ENCODE measurements at places on chromosomes 5 and 9. TPM values are rescaled to one million over a fixed set of nuclear protein-coding genes. Genes with fewer than 3 reads are reported as not detected.

CSNK1A1 gene
- total RNA-seq, result 334 TPM

GRCh38 chr5:144332265-144332664 lies 161.6 kb downstream of the KCTD16 start:
- no peak for DNase-seq

GRCh38 chr9:88177371-88177770 lies 39.1 kb upstream of the SPATA31C2 start:
- DNase-seq, result no peak

DNA sequence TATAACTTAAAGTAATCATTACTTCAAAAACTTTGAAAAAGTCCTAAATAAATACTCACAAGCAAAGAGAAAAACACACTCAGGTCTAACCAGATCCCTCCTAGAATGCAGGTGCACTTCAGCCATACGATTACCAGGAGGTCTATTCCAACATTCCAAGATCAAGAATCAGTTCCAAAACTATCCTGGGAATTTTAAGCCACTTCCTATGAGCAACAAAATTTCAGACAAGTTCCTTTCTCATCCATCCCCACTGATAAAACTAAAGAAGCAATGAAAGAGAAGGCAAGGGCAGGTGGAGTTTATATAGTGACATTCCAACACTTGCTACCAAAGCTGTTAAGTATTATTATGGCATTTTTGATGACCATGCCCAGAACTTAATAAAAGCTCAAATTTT lies 29.6 kb downstream of the MLLT3 start:
- peak; percentile 17 for DNase-seq

- DNase-seq, result no peak
Observed at GRCh38 chr5:134398609-134399155, 13.0 kb downstream of the CDKN2AIPNL start.

GRCh38 chr5:58117542-58117941 lies 342.3 kb downstream of the PLK2 start:
- DNase-seq, result no peak

DNA sequence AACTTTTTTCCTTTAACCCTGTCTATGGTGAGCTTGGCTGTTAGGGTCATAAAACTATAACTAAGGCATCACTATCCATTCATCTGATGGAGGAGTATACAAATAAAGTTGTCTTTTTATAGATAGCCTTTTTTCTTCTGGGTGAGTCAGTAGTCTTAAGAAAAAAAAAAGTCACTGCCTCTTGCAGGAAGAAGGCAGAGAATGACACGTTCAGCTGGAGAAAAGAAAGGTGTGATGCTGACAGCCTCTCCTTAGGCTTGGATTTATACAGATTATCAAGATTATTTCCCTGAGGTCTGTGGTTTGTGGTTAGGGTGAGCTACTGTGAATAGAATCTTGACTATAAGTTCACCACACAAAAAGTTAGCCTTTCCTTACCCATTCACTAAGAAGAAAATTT lies 23.0 kb downstream of the EPB41L4B start:
- peak; percentile 83 for DNase-seq

- DNase-seq, result no peak
Observed at GRCh38 chr5:94682814-94683520, 64.5 kb downstream of the SLF1 start.

- DNase-seq, result no peak
Observed at GRCh38 chr5:10743526-10743925, 17.5 kb downstream of the DAP start.

DNA sequence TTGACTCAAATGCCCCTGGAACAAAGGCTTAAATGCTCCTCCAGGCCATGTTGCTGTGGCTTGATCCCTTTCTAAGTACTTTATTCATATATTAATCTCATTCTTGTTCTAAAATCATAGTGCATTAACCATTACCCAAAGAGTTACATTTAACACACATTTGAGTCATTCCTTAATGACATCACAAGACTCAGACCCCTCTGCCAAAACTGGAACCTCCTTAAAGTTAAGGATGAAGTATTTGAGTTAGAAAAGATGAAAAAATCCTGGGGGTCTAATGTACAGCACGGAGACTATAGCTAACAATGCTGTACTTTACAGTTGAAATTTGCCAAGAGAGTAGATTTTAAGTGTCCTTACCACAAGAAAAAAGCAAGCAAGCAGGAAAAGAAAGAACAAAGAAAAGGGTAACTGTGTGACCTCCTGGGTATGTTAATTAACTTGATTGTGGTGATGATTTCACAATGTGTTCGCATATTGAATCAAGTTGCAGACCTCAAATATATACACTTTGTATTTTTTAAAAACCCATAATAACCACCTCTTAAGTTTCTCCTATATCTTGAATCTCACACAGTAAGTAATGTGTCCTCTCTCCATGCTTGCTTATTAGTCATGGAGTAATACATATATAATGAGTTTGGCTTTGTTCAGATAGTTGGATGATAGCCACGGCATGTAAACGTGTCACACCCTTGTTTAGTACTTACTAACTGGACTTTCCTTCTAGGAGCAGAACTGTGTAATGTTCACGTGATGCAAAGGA lies 376.9 kb downstream of the SEMA5A start:
- DNase-seq, result no peak

- no peak for DNase-seq
Observed at GRCh38 chr9:113238202-113238858, 17.0 kb downstream of the SLC31A1 start.

NUDT12 gene
- 8.7 TPM for total RNA-seq

RANBP3L gene
- total RNA-seq, result not detected

- DNase-seq, result no peak
Observed at GRCh38 chr9:136926154-136926704, 18.3 kb downstream of the FBXW5 start.

KLHL3 gene
- total RNA-seq, result 0.80 TPM

- peak; percentile 62 for DNase-seq
Observed at GRCh38 chr5:94901191-94901979, 282.9 kb downstream of the SLF1 start.

- peak; percentile 46 for DNase-seq
Observed at GRCh38 chr9:91659529-91660495, 236.2 kb upstream of the NFIL3 start.

TRIM7 gene
- total RNA-seq, result 6.7 TPM

GRCh38 chr9:35797311-35798109 lies 6.1 kb downstream of the NPR2 start:
- DNase-seq, result no peak

DNA sequence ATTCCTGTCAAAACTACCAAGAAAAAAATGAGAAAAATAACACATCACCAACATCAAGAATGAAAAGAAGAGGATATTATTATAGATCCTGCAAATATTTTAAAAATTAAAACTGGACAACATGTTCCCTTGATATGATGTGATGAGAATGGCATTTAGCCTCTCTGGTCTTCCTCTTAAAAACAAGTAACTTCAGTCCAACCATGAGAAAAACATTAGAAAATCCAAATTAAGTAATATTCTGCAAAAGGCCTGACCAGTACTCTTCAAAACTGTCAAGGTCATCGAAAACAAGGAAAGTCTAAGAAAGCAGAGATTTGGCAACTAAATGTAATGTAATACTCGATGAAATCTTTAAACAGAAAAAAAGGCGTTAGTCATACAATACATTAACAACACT lies 167.1 kb upstream of the SNX2 start:
- DNase-seq, result no peak

GRCh38 chr9:16726718-16727451 lies 143.6 kb downstream of the BNC2 start:
- peak; percentile 78 for DNase-seq

LARP1 gene
- total RNA-seq, result 61.9 TPM

- no peak for DNase-seq
Observed at GRCh38 chr5:173197375-173197891, 37.6 kb downstream of the NKX2-5 start.

DNA sequence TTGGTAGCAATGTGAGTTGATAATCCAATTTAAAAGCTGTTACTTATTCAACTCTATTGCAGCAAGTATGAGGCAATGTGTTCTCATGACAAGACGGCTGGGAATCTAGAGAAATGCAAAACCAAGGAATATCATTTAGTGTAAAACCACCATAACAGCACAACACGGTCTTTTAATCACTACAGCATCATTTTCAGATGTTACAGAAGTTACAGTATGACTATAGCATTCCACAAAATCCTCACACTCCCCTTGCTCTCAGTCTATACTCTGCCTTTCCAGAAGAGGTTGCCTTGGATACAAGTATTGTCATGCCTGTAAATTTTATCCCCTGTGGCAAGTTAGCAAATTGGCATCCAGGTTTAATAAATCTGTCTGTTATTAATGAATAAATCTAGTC lies 28.6 kb upstream of the TAS2R1 start:
- DNase-seq, result no peak

HMCN2 gene
- total RNA-seq, result not detected

DNA sequence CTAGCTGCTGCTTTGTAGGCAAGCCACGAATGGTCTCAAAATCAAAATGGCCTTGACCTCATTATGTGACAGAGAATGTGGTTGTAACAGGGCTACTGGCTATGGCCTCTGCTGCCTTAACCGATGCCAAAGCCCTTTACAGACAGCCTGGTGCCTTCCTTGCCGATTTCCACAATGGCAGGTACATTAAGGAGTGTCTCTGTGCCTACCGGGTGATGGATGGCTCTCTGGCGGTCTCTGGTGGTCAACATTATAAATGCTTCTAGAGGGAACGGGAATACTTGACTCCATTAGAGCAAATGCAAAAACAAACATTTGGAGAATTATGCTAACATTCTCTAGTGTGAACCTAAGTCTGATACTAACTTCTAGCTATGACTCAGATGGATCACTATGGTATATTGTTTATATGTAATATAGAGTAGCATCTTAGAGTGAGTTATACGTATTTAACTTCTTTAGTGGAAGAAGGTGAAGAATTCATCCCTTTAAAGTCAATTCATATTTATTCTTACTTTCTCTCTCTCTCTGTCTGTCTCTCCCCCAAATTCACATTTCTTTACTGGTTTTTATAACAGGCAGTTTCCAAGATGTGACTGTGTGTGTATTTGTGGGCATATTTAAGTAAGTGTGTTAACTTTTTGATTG lies 52.5 kb downstream of the RPS23 start:
- DNase-seq, result peak; percentile 59

COL23A1 gene
- total RNA-seq, result 21.7 TPM

GALNT12 gene
- 5.3 TPM for total RNA-seq

SIT1 gene
- not detected for total RNA-seq

DNA sequence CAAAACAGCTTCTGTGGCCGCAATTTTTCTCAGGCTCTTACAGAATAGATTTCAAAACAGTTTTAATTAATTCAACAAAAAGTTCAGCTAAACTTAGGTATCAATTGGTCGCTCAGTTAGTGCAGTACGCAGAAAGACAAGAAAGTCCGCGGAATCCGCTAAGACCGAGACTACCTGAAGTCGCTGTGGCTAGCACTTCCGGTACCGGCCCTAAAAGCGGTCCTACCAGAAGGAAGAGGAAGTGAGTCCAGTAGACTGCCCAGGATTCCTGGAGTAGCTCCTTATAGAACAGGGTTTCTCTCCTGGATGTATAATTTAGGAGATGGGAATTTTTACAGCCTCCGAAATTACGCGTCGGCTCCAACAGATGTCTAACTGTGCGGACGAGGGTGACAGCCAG lies 16.6 kb upstream of the PCDHB2 start:
- DNase-seq, result no peak

DNA sequence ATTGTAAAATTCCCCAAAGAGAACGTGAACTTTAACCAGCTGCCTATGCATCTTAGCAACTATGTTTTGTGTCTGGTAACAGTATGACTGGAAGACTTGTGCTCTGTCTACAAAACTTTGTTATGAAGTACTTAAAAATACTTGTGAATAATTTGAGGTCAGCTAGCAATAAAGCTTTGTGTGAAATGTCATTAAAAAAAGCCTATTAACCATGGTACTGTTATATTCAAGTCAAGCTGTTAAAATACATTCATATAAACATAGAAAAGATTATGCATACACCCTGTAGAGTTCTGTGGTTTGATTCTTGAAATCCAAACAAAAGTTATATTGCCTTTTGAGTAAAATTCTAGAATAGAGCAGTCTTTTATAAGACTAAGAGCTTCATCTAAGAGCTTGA lies 60.1 kb downstream of the VCAN start:
- no peak for DNase-seq

DNA sequence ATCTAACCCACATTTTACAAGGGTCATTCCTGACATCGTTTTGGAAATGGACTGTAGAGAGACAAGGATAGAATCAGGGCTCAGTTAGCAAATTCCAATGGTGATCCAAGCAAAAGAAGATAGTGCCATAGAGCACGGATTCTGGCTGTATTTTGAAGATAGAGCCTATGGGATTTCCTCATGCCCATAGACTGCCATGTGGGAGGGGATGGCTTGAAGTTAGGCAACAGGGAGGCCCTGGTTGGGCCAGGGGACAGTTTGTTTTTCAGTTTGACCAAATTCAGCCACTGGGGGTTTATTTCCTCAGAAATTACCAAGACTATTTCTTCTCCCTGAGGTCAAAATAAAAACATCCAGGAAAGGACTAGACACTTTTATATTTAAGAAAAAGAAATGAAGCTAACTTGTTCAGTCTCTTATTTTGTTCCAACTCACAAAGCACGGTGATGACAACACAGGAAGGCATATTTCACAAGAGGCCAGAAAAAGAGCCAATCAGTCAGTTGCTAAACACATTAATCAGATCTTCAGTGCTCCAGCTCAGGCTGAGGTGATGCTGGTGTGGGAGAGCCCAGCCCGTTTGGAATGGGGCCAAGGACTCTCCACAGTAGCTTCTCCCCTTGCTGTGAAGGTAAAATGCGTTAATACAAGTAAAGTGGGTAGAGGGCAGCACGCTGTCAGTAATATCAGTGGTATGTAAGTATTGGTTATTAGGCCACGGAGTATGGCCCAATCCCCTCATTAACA lies 4.4 kb upstream of the DCTN4 start:
- peak; percentile 79 for DNase-seq

IFNE gene
- not detected for total RNA-seq

GRCh38 chr9:22031655-22032411 lies 22.7 kb upstream of the CDKN2B start:
- no peak for DNase-seq

DNA sequence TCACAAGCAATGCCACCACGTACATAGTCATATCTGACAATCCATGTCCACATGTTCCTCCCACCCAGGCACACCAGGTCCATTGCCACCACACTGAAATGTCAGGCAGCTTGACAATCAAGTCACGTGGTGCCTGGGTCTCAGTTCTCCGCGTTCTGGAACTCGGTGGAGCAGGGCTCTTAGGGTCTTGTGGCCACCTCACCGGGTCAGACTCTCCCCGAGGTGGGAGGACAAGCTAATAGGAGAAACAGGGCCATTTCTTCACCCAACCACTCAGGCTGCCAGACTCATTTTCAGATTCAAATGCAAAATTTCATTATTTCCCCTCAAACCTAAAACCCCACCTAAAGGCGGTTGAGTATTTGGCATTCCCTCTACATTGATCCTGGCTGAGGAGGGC lies 200.5 kb upstream of the GAS1 start:
- DNase-seq, result no peak

GRCh38 chr9:91241909-91242308 lies 119.8 kb downstream of the AUH start:
- DNase-seq, result no peak

GRCh38 chr5:151048526-151048925 lies 28.1 kb downstream of the GPX3 start:
- no peak for DNase-seq

CDK7 gene
- 91.9 TPM for total RNA-seq

GRCh38 chr9:97923529-97924108 lies 1.3 kb upstream of the TRMO start:
- peak; percentile 80 for DNase-seq

Measured in Daoy (cell line).